ENCODE measurements at places on chromosomes 4 and X. TPM values are rescaled to one million over a fixed set of nuclear protein-coding genes. Genes with fewer than 3 reads are reported as not detected.

Gene JCHAIN
- 2.0 TPM for total RNA-seq

Gene MAGEA1
- not detected for total RNA-seq

Gene PITX2
- total RNA-seq: 0.66 TPM

Gene UGT2B11
- total RNA-seq: not detected

Gene MAGEA2
- not detected for total RNA-seq

Gene KDM5C
- total RNA-seq: 84.9 TPM

Gene DAPP1
- 45.8 TPM for total RNA-seq

Gene USP17L19
- not detected for total RNA-seq

Gene TMSB15C
- total RNA-seq: 0.73 TPM

Gene IL13RA2
- total RNA-seq: 0.44 TPM

Gene CLGN
- 2.5 TPM for total RNA-seq

Gene USP9X
- total RNA-seq: 59.5 TPM

Gene HDX
- total RNA-seq: 1.0 TPM

Gene LONRF3
- total RNA-seq: 2.0 TPM

Gene GRK4
- total RNA-seq: 5.5 TPM
